ENCODE measurements at places on chromosomes 4 and X.

DNA sequence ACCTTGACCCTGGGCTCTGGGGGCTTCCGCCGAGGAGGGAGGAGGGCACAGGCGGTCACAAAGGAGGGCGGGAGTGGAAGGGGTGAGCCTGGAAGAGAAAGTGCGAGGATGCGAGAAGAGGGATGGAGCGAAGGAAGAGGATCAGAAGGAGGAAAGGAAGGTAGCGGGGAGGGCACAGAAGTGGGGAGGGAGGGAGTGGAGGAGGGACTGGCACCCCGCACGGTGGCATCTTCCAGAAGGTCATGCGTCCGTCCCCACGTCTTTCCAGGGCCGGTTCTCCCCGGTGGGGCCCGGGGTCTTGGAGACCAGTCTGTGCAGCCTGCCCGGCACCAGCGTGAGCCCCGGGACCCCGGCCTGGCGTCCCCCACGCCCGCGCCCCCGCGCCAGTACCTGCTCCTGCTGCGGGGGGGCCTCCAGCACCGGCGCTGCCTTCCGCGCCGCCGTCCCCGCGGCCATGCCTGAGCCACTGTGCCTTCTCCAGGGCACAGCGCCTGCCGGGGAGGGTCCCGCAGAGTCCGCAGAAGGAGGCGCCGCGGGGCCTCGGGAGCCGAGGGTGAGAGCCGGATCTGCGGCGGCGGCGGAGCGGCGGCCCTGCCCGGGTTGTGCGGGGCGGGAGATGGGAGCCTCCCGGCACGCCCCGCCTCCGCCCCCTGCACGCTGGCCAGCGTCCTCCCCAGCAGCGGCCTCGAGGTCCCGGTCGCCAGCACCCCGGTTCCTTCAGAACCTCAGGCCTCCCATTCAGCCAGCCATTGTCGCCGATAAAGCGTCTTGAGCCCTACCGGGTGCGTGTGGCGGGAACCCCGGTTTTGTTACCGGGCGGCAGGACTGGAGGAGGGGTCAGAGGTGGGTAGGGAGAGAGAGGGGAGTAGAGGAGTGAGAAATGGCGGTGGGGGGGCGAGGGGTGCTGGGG, at the start of gene RNF175:
Gene RNF175 (minus strand): TSS at position 618 of the 910 bp plus-strand sequence. CDS start 162 bp downstream, at position 456.
- DNase-seq = no peak

GRCh38 chrX:96372313-96373046, 312.2 kb upstream of the DIAPH2 start:
- no peak for DNase-seq

DNA sequence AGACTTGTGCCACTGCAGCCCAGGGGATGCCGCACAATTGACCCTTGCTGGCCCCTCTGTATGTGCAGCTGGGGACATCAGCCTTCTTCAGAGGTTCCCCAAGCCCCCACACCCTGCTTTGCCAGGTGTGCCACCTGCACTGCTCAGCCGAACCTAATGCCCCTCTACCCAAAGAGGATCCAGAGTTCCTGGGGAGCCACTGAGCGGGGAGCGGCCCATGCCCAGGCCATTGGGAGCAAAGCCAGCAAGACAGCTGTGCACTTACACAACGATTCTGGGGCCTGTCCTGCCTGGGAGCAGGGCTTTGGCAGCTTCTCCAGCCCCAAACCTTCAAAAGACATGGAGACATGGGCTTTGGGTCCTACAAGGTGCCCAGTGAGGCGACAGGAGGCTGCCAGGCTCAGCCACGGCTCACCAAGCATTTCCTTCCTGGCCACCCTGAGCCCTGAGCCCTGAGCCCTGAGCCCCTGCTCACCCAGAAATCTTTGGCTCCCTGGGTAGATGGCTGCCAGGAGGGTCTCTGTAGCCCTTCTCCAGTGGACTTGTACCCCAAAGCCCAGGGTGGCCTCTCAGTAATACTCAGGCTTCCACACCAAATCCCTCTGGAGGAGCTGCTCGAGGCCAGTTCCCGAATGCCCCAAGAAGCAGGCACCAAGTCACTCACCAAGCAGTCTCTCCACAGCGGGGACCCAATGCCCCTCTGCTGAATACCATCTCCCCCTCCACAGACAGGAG, 13.0 kb downstream of the PNMA6E start:
- DNase-seq = no peak

DNA sequence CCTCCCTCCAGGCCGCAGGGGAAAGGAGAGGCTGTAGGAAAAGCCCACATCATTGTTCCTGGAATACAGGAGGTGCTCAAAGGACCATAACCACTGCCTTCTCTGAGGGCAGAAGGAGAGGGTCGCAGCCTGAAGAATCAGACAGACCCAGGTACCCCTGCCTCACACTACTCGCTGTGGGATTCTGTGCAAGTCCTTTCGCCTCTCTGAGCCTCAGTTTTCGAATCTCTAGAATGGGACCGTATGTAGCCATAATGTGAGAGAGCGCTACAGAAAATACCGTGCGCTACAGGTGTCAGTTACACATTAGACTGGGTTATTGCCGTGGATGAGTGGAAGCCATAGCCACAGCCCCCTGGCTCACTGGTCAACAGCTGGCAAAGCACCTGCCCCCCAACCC, 78.2 kb upstream of the PSAPL1 start:
- no peak for DNase-seq

DNA sequence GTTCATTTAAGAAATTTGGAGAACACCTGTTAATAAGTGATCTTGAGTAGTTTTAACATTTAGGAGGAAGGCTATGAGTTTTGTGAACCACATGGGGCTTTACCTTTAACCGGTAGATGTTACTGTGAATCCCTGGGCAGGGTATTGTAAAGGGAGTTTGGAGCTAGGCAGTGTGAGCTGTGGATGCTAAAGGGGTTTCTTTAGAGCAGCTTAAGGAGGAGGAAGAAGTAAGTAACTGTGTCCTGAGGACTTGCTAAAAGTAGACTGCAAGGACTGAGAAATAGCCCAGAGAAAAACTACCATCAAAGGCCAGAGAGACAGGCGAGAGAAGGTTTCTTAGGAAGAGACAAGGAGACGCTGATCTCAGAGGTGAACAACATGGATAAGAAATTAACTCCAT, 5.6 kb downstream of the RHOH start:
- no peak for DNase-seq

- DNase-seq = no peak
These were observed 446.5 kb downstream of the SPRY1 start for GRCh38 chr4:123843137-123843536.

DNA sequence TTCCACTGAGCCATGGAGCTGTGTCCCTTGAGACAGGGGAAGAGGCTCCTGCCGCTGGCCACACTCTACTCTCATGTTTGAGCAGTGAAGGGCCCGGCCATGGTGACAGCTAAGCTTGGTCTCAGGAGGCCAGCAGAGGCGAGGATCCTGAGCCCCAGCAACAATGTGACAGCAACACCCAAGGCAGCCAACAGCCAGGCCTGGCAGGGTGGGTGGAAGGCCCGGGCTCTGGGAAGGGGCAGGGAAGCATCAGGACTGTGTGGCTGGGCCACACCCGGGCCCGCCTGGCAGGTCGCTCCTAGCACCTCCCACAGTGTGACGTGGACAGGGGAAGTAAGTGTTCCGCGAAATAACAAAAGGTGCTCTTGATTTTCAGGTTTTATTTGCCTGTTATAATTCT, 24.8 kb downstream of the L1CAM start:
- DNase-seq = no peak

DNA sequence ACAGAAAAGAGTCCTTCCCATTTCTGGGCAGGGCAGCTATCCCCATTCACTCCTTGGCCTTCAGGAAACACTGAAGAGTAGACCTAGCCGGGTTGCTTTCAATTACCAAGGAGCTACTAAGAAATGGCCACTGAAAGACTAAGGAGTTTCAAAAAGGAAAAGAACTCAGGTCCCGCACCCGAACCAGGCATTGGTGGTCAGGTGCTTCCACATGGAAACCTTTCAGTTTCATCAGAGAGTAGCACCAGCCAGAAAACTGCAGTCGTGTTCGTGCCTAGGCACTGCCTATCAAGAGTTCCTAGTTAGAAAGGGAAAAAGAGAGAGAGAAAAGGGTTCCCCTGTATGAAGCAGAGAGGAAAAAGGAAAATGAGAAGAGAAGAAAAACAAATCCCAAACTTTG, 237.9 kb downstream of the KLHL4 start:
- DNase-seq = no peak

DNA sequence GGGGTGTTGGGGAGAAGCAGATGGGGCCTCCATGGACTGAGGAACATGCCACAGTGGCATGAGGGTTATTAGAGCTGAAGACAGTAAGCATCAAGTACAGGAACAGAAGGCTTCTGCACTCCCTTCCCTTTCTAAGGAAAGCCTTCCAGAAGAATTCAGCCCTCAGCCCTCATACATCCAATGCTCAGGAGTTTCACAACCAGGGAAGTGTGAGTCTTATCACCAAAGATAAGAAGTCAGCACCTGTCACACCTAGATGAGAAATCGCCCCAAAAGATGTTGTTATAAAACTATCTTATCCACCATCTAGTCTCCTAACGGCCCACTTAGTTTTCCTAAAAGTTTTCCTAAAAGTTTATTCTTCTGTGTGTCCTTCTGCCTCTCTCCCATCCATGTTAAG, 78.0 kb upstream of the STS start:
- no peak for DNase-seq

- no peak for DNase-seq
These were observed 98.3 kb downstream of the NFKB1 start for GRCh38 chr4:102599455-102599854.

GRCh38 chr4:127622621-127622920, 10.2 kb upstream of the INTU start:
- DNase-seq = no peak

DNA sequence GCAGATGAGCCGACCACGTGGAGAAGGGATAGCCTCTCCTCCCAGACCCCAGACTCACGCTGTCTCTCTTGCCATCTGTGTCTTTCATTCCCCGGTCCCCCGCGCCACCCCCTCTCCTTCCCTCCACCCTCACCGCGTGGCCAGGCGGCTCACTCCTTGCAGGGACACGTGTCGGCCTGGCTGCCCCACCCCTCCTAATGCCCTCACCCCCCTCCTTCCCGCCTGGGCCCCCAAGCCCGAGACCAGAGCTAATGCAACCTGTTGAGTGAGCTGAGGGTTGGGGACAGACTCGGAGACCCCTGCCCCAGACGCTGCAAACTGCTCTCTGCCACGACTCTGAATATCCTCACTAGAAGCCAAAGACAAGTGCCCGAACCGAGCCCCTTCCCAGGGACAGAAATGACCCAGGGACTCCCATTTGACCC, 1.8 kb downstream of the SLC38A5 start:
- no peak for DNase-seq

DNA sequence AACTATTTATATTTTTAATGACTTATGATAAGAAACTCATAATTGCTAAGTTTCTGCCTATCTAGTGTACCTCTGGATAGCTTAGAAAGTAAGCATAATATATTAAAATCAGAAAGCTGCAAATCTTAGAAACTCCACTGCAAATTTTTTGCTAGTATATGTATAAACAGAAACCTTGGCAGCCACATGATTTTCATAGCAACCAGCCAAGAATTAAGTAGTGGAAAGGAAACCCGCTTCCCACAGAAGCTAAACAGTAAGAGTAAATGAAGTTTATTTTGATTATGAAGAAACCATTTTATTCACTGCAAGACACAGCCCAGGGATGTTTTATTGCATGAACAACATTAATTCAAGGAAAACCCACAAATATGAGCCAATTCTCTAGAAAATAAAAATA, 872.5 kb upstream of the ADGRL3 start:
- DNase-seq = no peak

GRCh38 chr4:14867847-14868246, 134.4 kb upstream of the CPEB2 start:
- no peak for DNase-seq

- DNase-seq = no peak
These were observed 149.8 kb upstream of the TLL1 start for GRCh38 chr4:165723051-165723795.

- no peak for DNase-seq
These were observed 156.3 kb downstream of the TMEM164 start for GRCh38 chrX:110159235-110159634.

DNA sequence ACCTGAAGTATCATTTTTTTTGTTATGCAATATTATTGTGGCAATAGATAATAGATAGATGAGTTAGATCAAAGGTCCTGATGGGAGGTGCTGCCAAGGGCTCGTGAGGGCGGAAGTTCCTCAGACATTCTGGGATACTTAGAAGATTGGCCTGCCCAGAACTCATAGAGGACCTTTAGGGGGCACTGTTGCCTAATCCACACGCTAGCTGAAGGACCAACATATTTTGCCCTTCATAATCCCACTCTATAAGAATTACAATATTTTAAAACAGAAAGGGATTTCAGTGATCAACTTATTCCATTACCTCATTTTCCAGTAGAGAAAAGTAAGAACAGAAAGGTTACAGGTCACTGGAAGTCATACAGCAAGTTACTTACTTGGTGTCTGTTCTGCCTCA, 22.9 kb upstream of the COX7B2 start:
- no peak for DNase-seq

DNA sequence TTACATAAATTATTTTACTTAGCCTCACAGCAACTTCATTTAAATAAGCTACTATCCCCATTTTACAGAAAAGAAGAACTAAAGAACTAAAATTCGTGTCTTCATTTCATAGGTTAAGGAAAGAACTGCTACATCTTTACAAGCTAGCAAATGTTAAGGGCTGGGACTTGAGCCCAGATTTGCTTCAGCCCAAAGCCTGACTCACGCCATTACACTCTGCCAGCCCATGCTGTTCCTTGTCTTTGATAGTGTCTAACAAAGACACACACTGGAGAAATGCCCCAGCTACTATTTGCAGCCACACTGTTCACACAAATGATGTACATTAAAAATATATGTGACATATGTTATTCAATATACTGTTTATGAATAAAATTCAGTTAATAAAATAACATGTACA, 29.0 kb upstream of the ERVMER34-1 start:
- no peak for DNase-seq

GRCh38 chr4:88675543-88675942, 22.1 kb downstream of the NAP1L5 start:
- DNase-seq = no peak

DNA sequence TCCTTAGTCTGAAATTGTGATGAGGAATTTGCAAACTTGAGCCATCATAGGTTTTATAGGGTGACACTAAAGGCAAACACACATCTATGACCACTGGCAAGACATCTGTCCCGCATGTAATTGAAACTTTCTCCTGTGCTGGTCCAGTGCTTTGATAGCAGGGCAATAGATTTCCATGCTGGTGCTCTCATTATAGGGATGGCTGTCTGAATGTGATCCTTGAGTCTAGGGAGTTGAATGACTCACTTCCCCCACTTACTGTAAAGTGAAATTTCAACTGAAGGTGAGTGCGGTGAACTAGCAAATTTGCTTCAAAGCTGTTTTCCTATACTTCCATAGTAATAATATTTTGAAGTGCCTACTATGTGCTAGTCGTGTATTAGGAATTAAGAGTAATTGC, 1630.0 kb downstream of the STIM2 start:
- no peak for DNase-seq

- DNase-seq = no peak
These were observed 62.3 kb upstream of the CD99 start for GRCh38 chrX:2628751-2629315.
